CD4-positive, alpha-beta T cell (primary cell): ENCODE measurements at places on chromosomes 2 and 18. TPM values are rescaled to one million over a fixed set of nuclear protein-coding genes. Genes with fewer than 3 reads are reported as not detected.

The RNF152 gene
- total RNA-seq = 1.0 TPM

The TMEM198 gene
- 0.91 TPM for total RNA-seq

The STPG4 gene
- not detected for total RNA-seq

The SPHKAP gene
- not detected for total RNA-seq

The XIRP2 gene
- total RNA-seq = not detected

DNA sequence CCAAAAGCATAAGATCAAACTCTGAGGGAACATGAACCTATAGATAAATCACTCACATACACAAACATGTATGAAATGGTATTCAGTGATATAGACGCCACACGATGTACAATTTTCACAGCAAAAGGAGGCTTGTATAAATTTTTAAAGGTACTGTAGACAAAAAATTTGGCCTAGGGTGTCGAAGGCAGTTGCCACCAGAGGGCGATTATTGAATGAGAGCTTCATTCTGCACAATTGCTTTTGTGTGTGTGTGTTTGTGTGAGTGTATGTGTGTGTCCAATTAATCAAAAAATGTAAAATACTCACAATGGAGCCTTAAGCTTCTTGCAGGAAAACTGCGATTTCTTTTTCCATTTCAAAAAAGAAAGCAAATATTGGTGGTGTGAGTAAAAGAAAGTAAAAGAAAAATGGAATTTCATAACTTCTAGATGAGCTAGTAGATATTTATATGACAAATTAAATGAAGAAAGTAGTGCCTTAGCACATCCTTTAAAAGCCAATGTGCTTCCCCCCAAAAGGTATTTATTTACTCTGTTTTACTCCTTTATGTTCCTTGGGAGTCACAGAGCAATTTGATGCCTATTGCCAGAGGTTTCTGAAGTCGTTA lies 800.1 kb downstream of the SATB2 start:
- DNase-seq = no peak

- no peak for DNase-seq
Measured at GRCh38 chr18:58993260-58993659, 128.6 kb downstream of the ZNF532 start.

DNA sequence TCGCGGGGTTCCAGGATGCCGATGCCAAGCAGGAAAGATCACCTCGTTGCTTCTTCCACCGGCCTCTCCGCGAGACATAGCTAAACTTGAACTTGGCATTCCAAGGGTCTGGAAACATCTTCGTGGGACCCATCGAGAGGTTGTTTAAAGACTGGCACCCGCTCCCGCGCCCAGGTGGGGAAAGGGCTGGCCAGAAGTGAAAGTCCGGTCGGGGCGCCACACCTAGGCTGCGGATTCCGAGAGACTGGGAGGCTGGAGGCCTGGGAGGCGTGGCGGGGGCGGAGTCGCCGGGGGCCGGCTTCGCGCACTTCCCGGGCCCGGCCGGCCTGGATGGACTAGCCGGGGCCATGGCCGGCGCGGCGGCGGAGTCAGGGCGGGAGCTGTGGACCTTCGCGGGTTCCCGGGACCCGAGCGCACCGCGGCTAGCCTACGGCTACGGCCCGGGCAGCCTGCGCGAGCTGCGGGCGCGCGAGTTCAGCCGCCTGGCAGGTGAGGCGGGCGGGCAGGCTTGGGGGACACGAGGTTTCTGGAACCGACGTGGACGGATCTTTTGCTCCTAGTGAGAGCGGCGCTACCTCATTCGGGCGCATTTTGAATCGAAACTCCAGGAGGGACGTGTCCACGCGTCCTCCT lies at the start of gene MOCOS:
TSS of gene MOCOS (plus strand) at position 305 of the 633 bp plus-strand sequence. CDS start at position 348, 43 bp downstream.
- peak; percentile 9 for DNase-seq

DNA sequence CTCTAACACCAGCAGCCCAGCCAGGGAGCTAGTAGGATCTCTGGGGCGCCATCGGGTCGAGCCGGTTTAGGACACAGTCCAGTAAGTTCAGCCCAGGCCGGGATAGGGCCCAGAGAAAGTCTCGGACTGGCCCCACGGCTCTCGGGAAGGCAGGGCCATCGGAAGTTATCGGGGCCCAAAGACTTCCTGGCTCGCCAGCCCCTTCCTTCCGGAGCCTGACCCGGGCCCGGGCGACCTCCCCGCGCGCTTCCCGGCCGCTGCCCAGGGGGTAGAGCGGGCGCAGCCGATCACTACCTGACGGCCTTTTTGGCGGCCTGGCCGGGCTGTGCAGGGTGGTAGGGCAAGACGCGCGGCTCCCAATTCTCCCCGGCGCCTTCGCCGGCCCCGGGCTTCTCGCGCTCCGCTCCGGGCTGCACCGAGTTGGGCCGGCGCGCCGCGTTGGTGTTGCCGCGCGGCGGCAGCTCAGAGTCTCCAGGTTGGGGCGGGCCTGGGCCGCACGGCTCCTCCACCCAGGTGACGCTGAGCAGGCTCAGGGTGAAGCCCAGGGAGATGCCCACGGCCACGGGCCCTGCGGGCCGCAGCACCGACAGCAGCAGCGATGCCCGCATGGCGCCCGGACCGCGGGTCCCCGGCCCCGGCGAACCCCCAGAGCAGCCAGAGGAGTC lies 546 bp downstream of the CHPF start:
- no peak for DNase-seq

DNA sequence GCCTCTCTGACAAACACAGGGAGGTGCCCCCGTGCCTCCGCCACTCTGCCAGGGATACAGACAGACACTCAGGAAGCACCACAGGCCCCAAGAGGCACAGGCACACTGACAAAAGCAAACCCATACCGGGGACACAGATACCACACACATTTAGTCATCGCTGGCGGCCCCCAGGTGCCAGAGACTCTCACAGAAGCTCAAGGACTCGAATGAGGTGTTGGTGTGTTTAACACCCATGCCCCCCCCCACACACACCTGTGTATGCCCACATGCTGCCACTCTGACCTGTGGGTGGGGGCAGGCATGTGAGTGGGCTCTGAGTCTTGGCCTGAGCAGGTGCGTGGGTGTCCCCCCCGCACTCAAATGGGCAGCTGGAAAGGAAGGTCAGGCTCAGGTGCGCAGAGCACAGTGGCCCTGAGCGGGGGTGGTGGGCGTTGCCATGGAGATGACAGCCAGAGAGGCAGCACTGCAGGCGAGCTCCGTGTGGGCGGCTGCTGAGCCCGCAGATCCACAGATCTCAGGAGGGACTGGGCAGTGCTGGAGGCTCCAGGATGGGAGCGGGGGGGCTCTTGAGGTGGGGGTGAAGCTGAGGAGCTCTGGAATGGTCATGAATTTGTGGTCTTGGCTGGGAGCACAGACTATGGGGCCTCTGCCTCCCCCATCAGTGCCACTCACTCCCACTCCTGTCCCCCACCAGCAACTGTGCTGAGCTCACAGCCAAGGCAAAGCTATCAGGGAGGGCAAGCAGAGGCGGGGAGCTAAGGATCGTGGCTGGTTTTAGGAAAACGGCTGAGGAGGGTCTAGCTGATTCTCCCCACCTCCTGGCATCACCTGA lies 73.9 kb upstream of the TAF1B start:
- no peak for DNase-seq

DNA sequence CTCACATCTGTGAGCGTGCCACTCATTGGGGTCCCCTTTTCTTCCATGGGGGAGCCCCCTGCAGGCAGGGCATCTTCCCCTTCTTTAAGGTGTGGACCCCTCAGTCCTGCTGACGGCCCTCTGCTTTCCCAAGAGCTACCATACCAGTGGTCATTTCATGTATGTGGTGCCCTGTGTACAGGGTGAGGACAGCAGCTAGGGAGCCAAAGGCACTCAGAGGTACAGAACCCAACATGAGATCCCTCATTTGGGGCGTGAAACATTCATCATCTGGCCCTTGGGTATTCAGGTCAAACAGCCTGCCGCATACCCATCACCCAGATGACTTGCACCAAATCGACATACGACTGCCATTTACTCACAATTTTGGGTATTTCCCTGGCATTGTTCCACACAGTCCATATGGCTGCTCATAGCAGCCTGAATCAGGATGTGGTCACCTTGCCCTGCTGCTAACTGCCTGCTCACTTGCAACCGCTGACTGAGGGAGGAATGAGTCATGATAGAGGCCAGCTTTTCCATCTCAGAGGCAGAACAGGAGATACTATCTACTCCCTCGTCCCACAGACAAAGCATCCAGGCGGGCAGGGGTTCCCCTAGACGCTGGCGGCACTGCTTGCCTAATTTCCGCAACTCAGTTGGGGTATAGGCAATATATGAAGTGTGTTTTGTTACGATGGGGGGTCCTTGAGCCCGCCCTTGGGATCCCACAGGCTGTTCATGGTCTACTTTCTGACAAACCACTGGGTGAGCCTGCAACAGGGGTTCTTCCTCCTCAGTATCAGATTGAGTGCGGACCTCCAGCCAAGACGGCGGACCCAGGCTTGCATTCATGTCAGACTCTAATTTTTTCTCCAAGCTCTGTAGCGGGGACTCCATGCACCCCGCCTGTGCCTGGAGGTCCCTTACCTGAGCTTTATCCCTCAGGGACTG lies 228.6 kb downstream of the SATB2 start:
- peak; percentile 19 for DNase-seq

GRCh38 chr2:69382547-69382946 lies 4.5 kb downstream of the GFPT1 start:
- DNase-seq = no peak

DNA sequence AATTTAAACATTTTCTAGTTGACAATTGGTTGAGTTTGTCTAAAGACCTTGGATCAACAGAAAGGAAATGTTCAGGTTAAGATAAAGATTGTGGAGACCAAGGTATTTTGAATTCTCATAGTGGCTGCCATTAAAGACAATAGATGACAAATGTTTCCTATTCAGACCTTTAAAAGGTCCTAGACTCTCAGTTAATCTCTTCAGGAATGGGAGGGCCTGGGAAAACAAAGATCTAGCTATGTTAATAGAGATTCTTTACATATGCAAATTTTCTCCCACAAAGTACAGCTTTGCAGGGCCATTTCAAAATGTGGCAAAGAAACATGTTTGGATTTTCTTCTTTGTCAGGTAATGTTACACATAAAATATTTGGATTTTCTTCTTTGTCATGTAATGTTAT lies 403.9 kb downstream of the SPAG16 start:
- no peak for DNase-seq

GRCh38 chr2:165877565-165878550 lies 75.7 kb downstream of the TTC21B start:
- no peak for DNase-seq

DNA sequence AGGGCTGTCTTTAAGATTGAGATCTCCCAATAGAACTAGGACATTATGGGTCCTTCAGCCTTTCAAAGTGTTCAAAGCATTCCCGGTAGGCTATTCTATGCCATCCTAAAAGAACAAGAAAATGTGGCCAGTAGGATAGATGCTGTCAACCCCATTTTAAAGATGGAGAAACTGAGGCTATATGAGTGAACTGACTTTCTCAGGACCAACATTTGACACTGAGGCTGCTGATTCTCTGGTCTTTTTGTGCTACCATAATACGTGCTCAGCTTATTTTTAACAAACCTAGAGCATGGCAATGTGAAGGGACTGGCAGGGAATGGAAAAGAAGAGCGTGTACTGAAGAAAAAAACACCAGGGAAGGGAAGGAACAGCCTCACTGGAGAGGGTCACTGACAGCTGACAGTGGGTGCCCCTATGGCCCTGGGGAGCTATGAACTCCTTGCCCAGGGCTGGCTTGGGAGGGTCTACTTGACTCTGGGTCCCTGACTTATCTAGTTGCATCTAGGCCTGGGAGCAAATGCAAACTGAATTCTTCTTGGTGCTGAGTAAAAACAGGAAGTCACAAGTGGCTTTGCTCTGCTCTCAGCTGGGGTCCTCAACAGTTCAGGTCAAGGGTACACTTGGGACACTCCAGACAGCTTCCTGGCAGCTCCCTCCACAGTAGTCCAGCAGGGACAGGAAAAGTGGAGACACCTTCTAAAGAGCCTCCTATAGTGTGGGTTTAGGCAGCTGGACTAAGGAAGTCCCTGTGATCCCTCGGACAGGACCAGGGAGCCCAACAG lies 2.3 kb downstream of the CYRIA start:
- no peak for DNase-seq

DNA sequence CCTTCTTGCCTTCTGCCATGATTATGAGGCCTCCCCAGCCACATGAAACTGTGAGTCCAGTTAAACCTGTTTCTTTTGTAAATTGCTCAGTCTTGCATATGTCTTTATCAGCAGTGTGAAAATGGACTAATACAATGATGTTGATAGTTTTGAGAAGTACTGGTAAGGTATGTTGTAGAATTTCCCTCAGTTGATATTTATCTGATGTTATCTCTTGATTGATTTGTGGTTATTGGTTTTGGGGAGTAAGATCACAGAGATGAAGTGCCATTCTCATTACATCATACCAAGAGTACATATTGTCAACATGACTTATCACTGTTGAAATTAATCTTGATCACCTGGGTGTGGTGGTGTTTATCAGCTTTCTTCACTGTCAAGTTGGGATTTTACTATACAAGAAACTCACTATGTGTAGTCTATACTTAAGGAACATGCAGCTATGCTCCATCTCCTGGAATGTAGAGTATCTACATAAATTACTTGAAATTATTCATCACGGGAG lies 5.1 kb upstream of the SPAG16 start:
- DNase-seq = no peak

- DNase-seq = no peak
Measured at GRCh38 chr2:217047209-217047608, 187.3 kb upstream of the TNP1 start.
